Breast epithelium (tissue), 4 donors: ENCODE measurements at places on chromosomes 1 and 21. TPM values are rescaled to one million over a fixed set of nuclear protein-coding genes. Genes with fewer than 3 reads are reported as not detected.

Gene TMPRSS15
- not detected for total RNA-seq

Gene PPP2R5A
- total RNA-seq = 85.5 TPM

Gene TOMM20
- 112 TPM for total RNA-seq

Gene NBPF10
- total RNA-seq = 3.6 TPM

Gene DCST1
- 0.16 TPM for total RNA-seq

Gene PIGV
- 29.7 TPM for total RNA-seq

Gene AMY1C
- not detected for total RNA-seq

Gene HES4
- 8.3 TPM for total RNA-seq

Gene OR10J1
- not detected for total RNA-seq

Gene GBP6
- not detected for total RNA-seq

Gene NMNAT2
- 1.6 TPM for total RNA-seq

Gene LRRC47
- 34.2 TPM for total RNA-seq

DNA sequence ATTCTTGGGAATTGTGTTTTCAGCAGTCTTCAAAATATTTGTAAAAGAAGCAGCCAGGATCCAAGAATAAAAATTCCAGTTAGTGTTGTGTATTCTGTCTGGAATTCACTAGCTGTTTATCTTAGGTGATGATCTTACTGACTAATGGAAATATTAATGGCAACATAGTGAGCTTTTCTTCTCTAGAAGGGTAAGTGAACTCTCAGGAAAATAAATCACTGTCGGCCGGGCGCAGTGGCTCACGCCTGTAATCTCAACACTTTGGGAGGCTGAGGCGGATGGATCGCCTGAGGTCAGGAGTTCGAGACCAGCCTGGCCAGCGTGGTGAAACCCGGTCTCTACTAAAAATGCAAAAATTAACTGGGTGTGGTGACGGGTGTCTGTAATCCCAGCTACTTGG, 87.4 kb upstream of the KIF1B start:
- no peak for DNase-seq
- H3K36me3 ChIP-seq = no peaks in the 10 kb centered on the region
- no peaks in the 10 kb centered on the region for H3K4me1 ChIP-seq
- H3K27ac ChIP-seq = no peak overlapping the region

GRCh38 chr1:44973645-44974044, 12.8 kb downstream of the EIF2B3 start:
- DNase-seq = no peak
- H3K27me3 ChIP-seq = no peaks in the 10 kb centered on the region
- H3K36me3 ChIP-seq = no peaks in the 10 kb centered on the region
- H3K4me3 ChIP-seq = no peak overlapping the region

GRCh38 chr1:178379807-178380206, 117.0 kb downstream of the CLEC20A start:
- no peak overlapping the region for H3K27ac ChIP-seq
- DNase-seq = no peak
- no peaks in the 10 kb centered on the region for H3K36me3 ChIP-seq
- H3K27me3 ChIP-seq = no peaks in the 10 kb centered on the region
- no peaks in the 10 kb centered on the region for H3K4me1 ChIP-seq

- no peak overlapping the region for H3K4me3 ChIP-seq
- no peak for DNase-seq
- no peaks in the 10 kb centered on the region for H3K27me3 ChIP-seq
- H3K36me3 ChIP-seq = no peaks in the 10 kb centered on the region
- H3K4me1 ChIP-seq = no peaks in the 10 kb centered on the region
Observed at GRCh38 chr21:34530261-34530660, 18.3 kb upstream of the KCNE1 start.

GRCh38 chr21:29082046-29082815, 8.8 kb upstream of the CCT8 start:
- no peaks in the 10 kb centered on the region for H3K4me1 ChIP-seq
- no peaks in the 10 kb centered on the region for H3K36me3 ChIP-seq
- H3K27ac ChIP-seq = no peak overlapping the region
- H3K4me3 ChIP-seq = no peak overlapping the region

GRCh38 chr21:43273708-43274021, 104.9 kb downstream of the CRYAA start:
- H3K36me3 ChIP-seq = no peaks in the 10 kb centered on the region
- H3K27me3 ChIP-seq = no peaks in the 10 kb centered on the region
- no peaks in the 10 kb centered on the region for H3K4me1 ChIP-seq
- DNase-seq = no peak
- H3K4me3 ChIP-seq = no peak overlapping the region

DNA sequence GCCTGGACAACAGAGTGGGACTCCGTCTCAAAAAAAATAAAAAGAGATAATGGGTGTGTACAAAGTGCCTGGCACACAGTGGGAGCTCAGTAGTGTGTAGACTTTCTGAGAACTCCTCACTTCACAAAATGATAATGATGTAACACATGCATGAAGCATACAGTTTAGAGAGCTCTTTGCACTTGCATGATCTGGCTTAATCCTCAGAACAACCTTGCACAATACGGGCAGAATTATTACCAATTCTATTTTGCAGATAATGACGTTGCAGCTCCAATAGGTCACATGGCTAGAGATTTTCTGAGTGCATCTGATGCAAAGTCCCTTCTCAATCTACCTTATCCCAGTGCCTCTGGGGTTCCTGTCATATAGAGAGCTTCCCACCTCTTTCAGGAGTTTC, 71.4 kb downstream of the CD247 start:
- no peaks in the 10 kb centered on the region for H3K27me3 ChIP-seq
- DNase-seq = no peak
- no peak overlapping the region for H3K27ac ChIP-seq
- no peak overlapping the region for H3K4me3 ChIP-seq

DNA sequence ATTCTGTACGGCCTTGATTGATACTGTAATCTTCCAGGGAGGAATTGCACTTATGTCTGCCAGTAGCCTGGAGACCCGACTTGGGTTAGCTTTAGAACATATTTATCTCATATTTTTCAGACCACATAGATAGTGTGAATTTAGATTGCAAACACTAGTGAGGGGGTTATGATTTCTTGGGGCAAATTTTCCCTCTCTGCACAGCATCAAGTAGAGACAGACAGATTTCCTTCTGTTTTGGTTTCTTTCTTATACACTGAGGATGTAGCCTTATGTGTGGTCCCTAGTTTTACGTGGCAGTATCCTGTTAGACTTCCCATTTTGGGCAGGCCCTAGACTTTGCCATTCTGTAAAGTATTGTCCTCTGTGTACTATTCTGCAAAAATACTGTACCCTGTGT, 29.0 kb downstream of the SOAT1 start:
- H3K4me3 ChIP-seq = no peak overlapping the region
- no peaks in the 10 kb centered on the region for H3K27me3 ChIP-seq
- no peak overlapping the region for H3K27ac ChIP-seq
- H3K4me1 ChIP-seq = no peaks in the 10 kb centered on the region
- DNase-seq = no peak
- no peaks in the 10 kb centered on the region for H3K36me3 ChIP-seq

DNA sequence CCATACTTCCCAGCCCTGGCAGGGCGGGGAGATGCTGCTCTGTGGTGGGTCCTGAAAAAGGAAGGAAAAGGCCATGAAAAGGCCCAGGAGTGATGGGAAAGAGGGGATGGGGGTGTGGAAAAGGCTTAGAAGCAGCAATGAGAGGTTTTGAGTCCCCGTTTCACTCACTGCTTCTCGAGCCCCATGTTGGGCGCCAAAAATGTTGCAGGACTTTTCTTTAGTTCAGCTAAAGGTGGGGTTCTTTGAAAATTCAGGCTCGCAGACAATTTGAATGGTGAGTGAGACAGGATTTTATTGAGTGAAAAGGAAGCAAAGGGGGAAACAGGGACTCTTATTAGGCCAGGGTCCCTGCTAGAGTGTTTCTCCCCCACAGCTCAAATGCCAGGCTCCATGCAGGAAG, 93.1 kb downstream of the MRPS6 start:
- H3K4me1 ChIP-seq = no peaks in the 10 kb centered on the region
- H3K27ac ChIP-seq = no peak overlapping the region
- H3K27me3 ChIP-seq = no peaks in the 10 kb centered on the region
- H3K36me3 ChIP-seq = no peaks in the 10 kb centered on the region

GRCh38 chr1:6961905-6962477, 176.7 kb downstream of the CAMTA1 start:
- no peaks in the 10 kb centered on the region for H3K4me1 ChIP-seq
- peaks cover 16% of the 10 kb centered on the region for H3K27me3 ChIP-seq
- DNase-seq = no peak
- no peak overlapping the region for H3K4me3 ChIP-seq

DNA sequence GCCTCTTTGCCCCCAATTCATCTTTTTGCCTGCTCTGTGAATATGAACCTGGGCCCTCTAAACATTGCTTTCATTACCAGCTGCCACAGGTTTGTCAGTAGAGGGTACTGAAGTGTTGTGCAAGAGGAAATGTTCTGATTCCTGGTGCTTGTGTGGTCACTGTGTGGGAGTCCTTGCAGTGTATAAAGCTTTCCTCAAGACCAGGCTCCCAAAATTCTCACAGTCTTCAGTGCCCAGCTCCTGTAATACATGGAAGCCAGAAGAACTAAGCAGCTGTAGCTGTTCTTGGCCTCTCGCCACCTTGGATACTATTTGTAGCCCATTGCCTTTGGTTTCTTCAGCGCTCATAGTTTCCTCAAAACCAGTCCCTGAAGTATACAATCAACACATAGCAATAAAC, 1046.2 kb downstream of the BRINP3 start:
- H3K27me3 ChIP-seq = no peaks in the 10 kb centered on the region
- H3K4me1 ChIP-seq = no peaks in the 10 kb centered on the region
- no peak for DNase-seq
